ENCODE measurements at places on chromosomes 7 and 10.
A peak's percentile ranks its signal among the peaks of the same experiment; 100 is the strongest.

DNA sequence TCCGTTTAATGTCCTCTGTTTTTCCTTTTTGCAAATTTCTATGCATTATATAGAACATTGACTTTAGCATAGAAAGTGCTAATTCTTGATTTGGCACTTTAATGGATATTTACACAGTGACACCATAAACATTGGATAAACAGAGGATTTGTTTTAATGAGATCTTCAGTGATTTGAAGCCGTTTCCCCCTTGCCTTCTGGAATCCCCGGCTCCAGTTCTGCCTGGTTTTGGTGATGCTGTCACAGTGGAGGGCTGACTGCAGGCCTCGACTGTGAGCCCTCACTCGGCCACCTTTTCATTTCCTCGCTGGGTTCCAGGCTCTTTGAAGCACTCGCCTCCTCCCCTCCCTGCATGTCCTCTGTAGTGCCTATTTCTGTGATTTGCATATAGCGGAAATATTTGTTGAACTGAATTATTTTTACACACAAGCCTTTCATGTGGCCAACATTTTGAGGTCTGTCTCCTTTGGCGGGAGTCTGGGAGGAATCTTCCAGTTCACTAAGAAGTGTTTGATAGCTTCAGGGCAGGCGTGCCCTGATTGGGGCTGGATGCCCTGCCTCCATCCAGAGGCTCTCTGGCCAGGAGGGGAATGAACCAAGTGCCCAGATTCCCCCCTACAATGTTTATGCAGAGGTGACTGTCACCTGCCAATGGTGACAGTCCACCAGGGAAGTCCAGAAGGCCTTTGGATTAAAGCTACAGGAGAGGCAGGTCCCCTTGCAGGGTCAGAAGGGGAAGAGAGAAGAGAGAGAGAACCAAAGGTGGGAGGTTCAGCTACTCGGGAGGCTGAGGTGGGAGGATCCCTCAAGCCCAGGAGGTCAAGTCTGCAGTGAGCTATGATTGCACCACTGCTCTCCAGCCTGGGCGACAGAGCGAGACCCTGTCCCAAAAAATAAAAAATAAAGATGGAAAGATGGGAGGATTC is 67.5 kb downstream of the CUX1 start:
- peak; percentile 19 for DNase-seq

- no peak for DNase-seq
Measured at GRCh38 chr10:124180044-124180745, 86.8 kb upstream of the CHST15 start.

DNA sequence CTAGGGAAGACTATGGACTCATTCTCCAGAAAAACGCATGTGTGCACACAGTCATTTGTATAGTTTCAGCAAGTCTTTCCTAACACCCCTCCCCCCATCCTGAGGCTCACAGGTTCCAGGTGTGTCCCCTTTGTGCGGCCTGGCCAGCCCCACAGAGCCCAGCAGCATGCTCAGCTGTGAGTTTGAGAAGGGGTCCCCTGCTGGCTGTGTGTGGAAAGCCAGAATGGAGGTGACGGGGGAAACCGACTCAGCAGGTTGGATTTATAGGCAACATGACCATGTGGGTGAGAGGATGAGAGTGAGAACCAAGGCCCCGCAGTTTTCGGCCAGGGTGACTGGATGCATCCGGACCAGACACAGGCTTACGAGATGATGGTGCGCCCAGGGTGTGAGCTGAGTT is 9.9 kb downstream of the PTPRE start:
- no peak for DNase-seq

DNA sequence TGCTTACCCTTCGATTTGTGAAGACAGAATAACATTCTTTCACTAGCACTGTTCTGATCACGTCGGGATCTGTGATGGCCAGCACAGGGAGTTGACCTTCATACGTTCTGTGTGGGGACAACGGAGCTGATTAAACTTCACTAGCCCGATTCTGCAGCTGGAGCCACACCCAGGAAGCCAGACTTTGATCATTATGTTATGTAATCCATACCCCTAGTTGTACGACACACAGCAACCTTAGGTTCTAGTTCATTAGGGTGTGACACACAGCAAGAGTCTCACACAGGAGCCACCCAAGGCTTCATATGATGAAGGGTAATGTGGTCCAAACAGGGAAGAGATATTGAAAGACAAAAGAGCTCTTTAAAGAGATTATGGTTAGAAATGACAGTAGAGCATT is 7.2 kb downstream of the CYP3A5 start:
- no peak for DNase-seq

DNA sequence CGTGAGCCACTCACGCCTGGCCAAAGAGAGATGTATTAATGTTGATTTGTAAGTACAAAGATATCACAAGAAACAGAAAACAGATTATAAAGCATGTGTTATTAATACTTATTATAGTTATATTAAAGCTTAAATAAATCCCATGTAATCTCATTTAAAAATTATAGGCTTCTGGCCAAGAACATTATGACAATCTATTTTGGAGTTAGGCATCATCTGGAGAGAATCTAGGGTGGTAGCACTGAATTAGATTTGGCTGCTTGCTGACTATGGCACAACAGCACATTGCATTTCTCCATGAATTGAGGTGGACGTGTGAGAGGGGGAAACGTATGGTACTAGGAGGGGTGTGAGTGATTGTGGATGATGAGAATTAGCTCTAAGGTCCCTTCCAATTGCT is 16.8 kb upstream of the SLC16A12 start:
- no peak for DNase-seq

DNA sequence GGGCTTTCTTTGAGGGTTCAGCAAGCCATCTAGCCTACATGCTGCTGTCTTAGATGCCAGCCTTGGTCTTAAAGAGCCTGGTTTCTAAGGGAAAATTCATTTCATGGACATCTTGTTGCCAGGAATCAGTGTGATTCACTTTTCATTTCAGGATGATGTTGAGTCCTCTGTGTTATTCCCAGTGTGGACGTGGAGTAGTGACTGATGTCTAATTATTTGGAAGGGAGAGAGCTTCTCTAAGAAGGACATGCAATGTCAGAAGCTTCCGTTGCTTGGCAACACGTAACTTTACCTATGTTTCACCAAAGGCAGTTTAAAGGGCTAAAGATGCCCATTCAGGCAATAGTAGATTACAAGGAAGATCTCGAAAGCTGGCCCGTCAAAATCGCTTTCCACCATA is 89.0 kb downstream of the PTPRE start:
- DNase-seq: no peak

DNA sequence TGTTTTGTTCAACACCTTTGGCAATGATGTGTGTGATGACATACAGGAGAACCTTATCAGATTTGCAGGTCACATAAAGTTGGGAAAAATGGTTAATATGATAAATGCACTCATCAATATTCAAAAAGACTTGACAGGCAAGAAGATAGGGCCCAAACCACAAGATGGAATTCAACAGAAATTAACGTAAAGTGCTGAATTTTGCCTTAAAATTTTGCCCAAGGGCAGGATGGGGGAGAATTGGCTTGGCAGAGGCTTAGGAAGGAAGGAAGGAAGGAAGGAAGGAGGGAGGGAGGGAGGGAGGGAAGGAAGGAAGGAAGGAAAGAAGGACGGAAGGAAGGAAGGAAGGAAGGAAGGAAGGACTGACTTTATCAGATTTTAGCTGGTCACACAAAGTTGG is 35.3 kb downstream of the CARD11 start:
- no peak for DNase-seq

- DNase-seq: no peak
Measured at GRCh38 chr10:107264742-107265141, 100.2 kb upstream of the SORCS1 start.
